ENCODE measurements at places on chromosomes 6 and 20.

DNA sequence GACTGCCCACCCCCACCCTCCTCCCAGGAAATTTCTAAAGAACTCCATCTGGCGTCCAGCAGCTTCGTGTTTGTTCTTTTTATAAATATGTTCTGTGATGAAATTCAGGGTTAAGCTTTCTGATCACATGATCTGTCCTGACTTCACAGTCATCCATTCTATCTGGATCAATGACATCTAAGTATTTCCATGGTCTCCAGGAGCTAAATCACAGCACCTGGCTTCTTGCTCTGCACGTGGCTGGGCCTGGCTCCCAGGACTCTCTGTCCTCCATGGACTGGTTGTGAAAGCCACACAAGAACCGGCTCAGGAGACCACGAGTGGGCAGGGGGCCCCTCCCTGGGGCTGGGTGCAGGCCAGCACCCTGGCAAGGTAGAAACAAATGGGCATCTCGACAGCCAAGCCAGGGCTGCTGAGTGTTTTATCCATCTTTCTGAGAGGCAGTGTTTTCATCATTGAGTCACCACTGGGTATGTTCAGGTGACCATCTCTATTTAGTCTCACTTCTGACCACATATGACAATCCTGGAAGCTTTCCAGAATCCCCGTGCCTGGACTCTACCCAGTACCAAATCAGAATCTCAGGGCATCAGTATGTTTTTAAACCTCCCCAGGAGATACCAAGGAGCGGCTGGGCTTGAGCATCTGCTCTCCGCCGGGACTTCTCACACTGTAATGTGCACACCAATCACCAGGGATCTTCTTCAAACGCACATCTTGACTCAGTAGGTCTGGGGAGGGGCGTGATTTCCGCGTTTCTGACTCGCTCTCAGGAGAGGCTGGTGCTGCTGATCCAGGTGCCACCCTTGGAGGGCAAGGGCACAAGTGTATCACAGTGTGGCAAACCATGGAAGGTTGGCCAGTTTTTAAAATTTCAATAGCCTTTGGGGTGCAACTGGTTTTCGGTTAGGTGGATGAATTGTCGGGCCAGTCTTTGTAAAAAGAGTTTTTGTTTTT is 31.6 kb upstream of the PXDC1 start:
- DNase-seq = no peak

- no peak for DNase-seq
Measured at GRCh38 chr20:24918579-24919566, 30.2 kb upstream of the CST7 start.

DNA sequence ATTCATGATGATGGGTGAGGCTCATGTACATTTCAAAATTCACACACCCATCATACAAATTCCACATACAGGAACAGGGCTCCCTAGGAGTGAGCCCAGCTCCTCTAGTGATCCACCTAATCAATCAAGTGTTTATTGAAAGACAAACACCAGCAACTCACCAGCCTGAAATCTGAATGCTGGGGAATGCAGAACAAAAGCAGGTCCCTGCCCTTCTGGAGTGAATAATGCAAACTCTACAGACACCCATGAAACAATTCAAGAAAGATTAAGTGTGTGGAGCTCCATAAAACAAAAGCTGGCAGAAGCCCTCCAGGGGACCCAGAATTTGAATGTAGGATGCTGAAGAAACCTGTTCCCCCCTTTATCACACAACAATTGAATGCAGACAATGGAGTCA is 396.7 kb upstream of the JARID2 start:
- DNase-seq = no peak

GRCh38 chr6:105606831-105607463 is 204.1 kb upstream of the PREP start:
- DNase-seq = no peak

GRCh38 chr20:760751-761417 is 7.4 kb downstream of the SLC52A3 start:
- no peak for DNase-seq

DNA sequence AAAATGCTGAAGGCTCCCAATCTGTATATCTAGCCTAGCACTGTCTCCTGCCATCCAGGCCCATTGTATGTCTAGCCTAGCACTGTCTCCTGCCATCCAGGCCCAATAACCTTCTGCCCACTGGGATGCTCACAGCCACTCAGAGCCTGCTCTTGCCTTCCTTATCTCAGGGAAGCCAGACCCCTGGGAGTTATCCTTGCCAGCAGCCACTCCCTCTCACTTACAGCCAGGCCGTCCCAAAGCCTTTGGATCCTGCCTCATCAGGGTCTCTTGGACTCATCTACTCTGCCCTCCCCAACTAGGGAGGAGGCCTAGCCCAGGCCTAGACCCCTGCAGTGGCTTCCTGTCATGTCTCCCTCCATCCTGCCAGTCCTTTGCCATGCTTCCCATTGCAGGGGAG is 37.3 kb downstream of the KIF3B start:
- no peak for DNase-seq

DNA sequence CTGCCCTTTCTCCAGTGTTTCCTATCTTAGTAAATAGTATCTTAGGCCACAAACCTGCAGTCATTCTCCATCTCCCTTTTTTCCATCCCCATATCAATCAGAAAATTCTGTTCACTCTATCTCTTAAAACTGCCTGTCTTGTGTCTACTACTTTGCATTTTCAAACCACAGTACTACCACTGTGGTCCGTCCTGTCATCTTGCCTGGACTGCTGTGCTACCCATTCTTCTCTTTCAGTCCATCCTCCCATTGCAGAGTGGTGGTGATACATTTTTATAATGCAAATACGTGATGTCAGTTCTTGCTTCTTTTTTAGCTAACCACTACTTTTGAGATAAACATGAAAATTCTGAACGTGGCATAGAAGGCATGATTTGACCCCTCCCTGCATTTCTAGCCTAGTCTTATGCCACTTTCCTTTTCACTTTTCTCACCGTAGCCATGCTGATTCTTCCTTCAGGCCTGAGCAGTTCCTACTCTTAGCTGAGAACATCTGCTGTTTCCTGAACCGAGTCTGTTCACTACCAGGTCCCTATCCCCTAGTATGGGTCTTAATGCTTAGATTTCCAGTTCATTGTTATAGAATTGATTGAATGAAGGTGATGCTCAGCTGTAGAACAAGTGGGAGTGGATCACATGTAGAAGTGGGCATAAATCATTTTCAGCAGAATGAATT is 13.8 kb downstream of the TBPL1 start:
- no peak for DNase-seq

DNA sequence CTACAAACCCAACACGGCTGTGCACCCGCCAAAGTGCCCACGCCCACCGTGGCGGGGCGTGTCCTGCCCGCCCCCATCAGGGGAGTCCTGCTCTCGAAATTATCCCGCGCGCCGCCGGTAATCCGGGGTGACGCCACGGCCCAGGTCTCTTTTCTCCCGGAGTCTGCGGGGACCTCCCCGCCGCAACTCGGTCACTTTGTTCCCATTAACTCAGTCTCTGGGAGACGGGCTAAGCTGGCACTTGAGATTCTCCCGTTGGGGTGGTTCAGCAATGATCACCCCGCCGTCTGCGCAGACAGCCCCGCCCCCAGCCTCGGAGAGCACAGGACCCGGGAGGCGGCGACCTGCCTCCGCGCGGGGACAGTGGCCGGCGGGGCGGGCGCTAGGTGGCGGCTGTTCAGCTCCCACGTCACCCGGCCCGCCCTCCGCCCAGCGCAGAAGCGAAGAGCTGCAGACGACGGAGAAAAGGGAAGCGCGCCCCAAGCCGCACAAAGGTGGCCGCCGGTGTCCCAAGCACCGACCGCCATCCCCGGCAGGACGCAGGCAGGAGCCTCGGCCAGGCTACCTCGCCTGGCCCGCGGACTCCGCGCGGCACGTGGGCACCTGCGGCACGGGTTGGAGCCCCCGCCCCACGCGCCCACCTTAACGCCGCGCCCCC is 31.5 kb downstream of the SF3B5 start:
- DNase-seq = no peak

DNA sequence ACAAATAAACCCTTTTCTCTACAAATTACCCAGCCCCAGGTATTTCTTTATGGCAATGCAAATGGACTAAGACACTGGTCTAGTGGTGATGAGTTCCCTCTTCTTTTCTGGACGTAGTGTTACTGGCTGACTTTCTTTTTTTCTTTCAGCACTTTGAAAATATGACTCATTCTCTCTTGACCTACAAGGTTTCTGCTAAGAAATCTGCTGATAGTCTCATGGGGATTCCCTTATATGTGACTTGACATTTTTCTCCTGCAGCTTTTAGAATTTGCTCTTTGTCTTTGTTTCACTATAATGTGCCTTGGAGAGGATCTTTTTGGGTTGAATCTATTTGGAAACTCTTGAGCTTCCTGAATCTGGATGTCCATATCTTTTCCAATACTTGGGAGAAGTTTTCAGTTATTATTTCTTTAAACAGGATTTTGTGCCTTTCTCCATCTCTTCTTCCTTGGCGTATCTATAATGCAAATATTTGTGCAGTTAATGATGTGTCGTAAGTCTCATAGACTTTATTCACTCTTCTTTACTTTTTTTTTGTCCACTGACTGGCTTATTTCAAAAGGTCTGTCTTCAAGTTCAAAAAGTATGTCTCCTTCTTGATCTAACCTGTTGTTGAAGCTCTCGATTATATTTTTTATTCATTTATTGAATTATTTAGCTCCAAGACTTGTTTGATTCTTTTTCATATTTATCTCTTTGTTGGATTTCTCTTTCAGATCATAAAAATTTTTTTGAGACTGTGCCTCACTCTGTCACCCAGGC is 42.2 kb upstream of the TPD52L1 start:
- no peak for DNase-seq

DNA sequence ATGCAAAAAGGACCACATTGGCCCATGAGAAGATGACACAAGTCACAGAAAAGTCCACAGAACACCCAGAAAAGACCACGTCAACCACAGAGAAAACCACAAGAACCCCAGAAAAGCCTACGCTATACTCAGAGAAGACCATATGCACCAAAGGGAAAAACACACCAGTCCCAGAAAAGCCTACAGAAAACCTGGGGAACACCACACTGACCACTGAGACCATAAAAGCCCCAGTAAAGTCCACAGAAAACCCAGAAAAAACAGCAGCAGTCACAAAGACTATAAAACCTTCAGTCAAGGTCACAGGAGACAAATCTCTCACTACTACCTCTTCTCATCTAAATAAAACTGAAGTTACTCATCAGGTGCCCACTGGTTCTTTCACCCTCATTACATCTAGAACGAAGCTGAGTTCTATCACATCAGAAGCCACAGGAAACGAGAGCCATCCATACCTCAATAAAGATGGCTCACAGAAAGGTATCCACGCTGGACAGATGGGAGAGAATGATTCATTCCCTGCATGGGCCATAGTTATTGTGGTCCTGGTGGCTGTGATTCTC is 11.2 kb downstream of the MUCL3 start:
- DNase-seq = no peak

DNA sequence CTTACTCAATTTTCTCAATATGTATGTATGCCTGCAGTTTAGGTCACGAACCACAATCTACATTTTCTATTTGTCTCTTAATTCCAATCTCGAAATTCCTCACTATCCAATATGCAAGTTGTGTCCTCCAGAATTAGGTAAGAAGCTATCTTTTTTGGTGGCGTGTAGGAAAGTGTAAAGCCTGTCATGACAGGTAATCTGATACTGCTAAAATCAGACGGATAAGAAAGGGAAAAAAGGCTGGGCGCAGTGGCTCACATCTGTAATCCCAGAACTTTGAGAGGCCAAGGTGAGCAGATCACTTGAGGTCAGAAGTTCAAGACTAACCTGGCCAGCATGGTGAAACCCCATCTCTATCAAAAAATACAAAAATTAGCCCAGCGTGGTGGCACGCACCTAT is 185.3 kb downstream of the IBTK start:
- no peak for DNase-seq

DNA sequence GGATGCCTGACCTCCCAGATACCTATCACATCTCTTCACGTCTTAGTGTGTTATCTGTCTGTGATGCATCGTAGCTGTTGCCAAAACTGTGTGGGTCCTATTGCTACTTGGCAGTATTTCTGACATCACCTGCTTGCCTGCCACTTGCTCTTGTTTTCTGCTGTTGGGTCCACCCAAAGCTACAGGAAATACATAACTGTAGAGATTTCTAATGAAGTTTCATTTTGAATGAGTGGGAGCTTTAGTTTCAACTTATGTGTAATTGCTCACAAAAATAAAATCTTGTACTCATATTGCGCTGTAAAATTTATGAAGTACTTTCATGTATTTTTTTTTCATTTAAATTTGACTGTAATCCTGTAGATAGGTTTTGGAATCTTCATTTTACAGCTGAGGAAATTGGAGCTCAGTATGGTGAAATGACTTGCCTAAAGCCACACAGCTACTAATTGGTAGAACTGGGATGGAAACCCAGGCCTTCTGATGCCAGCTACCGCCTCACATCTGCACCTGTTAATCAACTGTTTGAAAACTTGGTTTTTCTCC is 113.6 kb upstream of the MAN1A1 start:
- DNase-seq = no peak

All from SK-N-MC (cell line).